ENCODE measurements at places on chromosomes 1 and 21.

DNA sequence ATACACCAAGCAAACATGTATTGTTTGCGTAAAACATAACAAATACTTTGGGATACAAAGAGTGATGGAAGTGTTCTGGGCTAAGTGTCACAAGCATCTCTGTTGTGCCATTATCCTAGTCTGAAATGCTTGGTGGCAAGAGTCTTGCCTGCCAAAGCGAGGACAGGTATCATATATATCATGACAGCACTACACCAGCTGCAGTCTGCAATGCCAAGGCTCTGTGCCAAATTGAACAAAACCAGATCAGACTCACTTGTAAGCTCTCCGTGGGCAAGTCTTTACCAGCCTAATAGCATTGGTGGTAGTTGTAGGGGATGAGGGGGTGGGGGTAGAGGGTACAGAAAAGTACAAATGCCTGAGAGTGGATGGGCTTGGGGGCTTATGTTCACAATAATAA lies 119.2 kb downstream of the RWDD3 start:
- DNase-seq: no peak

- no peak for DNase-seq
Measured at GRCh38 chr1:189681252-189681919, 796.3 kb downstream of the BRINP3 start.

DNA sequence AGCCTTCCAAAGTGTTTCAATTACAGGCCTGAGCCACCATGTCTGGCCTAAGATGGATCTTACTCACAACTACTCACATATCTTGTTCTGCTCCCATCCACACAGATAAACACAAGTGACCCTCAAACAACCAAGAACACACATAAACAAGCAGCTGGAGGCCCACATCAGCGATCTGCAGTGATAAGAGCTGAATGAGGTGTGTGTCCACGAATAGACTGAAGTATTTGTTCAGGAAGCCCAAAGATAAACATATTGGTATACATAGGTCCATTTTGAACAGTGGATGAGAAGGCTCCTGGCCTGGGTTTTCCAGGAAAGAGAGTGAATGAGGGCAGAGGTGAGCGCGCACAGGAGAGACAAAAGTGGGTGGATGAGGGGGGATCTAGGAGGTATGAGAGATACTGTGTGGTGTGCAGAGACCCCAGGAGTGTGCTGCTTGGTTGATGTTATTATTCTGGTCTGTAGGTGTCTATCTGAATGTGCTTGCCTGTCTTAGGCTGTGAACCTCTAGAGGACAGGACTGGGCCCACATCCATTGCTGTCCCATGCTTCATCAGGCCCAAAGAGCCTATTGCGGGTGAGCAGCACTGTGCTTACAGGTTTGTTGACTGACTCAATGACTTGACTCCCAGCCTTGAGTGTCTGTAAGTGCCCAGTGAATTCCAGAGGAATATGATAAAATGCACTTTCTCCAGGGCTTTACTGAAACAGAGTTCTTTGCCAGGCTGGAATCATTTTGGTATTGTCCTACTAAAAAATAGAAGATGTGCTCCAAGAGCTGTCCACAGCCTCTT lies 79.9 kb upstream of the ATP1A1 start:
- DNase-seq: no peak

DNA sequence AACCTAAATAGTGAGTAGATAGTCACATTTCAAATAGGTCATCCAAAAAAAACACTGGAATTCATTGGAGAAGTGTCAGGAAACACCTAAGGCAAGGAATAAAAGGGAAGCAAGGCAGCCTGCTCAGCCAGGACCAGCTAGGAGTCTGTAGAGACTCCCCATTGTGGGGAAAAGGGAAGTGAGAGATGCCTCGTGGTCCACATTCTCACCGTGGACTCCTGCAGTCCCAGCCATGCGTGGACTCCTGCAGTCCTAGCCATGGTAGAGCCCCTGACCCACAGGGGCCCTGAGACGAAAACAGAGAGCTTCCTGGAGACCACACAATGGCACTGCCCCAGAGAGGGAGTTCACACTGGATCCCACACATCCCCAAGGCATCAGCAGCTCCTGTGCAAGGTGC lies 97.5 kb downstream of the LRIG2 start:
- DNase-seq: no peak

DNA sequence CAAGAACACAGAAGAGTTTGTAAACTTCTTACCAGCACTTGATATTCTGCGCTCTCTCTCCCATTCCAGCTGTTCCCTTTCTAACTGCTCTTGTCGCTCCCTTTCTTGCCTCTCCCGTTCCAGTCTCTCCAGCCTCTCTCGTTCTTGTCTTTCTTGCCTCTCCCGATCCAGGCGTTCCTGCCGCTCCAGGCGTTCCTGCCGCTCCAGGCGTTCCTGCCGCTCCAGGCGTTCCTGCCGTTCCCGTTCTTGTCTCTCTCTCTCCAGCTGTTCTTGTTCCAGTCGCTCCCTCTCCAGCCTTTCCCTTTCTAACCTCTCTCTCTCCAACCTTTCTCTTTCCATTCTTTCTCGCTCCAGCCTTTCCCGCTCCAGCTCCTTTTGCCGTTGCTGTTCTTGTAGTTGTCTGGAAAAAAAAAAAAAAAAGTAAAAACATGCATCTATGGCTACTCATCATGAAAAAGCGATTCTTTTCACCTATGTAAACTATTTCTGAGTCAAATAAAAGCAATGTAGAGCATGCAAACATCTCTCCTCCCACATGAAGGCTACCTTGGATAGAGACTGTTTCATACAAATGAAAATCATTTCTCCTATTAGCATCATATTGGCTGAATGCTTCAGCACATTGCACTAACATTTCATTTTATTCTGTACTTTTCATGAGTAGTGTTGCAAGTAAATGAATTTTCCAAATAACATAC lies 91.5 kb upstream of the LBR start:
- no peak for DNase-seq

DNA sequence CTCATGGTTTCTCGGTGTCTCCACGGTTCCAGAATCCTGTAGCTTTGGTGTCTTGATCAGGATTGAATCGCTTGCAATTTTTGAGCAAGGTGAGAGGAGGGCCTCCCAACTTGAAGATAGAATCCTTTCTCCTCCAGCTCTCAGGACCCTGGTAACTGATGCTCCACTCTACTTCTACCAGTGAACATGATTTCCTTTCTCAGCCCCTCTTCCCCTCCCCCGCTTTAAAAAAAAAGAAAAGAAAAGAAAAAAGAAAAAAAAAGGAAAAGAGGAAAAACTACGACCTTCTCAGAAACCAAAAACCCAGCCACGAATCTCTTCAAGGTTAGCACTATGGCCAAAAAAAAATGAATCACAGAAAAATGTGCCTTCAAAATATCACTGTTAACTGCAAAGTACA lies 1.2 kb downstream of the ARHGEF11 start:
- no peak for DNase-seq

- no peak for DNase-seq
Measured at GRCh38 chr1:233732206-233732605, 118.3 kb downstream of the KCNK1 start.

GRCh38 chr1:84598846-84599741 lies 24.9 kb upstream of the CTBS start:
- no peak for DNase-seq

DNA sequence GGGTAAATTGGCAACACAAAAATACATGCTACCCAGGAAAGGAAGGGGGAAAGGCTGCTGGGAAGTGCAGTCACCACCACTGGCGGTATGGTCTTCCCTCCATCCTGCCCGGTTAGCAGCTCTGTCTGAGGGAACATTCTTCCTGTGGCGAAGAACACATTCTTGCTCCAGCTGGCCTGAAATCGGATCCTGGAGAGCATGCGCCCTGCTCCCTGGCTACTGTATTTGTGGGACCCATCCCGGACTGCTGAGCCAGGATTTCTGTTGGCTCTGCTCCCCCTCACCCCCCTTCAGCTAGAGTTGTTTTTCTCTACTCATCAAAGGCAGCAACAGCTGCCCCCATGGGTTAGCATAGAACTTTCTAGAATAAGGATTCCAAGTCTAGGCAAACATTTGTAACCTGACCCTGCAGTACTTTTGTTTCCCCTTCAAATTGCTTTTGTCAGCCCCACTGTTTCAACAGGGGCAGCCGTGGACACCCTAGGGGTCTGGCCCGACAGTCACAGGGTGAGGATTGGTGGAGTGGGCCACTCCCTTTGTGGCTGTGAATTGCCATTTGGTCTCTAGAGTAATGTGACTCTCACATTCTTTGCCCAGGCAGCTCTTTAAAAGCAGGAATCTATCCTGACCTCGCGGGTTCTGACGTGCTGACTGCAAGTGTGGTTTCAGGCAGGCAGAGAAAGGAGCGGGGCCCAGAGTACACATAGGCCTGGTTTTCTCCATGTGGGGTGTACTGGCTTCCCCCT lies 157.7 kb downstream of the TOMM20 start:
- DNase-seq: no peak

DNA sequence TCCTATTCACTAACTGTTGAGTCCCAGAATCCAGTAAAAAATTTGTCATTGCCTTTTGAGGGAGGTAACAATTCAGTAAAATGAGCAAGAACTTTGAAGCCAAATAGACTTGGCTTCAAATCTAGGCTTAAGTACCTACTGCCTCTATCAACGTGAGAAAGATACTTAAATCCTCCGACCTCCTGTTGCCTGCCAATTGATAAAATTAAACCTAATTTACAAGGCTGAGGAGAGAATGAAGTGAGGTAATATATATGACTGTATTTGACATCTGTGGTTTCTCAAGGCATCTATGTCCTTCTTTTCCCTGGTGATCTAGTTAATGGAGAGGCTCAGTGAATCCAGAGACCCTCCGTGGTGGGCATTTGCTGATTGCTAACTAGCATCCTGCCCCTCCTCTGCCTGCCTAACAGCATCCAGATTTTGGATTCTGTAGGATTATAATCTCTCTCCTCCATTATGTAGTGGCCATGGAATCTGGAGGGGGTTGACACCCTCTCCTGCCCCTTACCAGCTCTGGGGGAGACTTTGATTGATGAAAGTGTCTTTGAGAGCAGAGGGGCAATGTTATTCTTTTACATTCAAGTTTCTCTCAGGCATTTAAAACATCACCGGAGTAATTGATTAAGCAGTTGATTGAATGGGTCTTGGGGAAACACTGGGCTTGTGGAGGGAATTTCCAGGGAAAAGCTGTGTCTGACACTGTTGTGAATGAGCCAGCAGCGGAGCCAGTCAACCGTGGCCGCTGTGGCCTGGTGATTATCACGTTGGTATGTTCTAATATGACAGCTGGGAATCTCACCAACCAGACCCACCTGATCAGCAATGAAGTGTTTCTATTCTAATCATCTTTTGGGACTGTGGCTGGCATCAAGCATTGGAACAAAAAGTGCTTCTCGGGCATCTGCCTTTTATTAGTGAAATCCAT lies 140.7 kb upstream of the FAM78B start:
- DNase-seq: no peak

- DNase-seq: no peak
Measured at GRCh38 chr1:147509786-147510395, 31.4 kb upstream of the BCL9 start.

DNA sequence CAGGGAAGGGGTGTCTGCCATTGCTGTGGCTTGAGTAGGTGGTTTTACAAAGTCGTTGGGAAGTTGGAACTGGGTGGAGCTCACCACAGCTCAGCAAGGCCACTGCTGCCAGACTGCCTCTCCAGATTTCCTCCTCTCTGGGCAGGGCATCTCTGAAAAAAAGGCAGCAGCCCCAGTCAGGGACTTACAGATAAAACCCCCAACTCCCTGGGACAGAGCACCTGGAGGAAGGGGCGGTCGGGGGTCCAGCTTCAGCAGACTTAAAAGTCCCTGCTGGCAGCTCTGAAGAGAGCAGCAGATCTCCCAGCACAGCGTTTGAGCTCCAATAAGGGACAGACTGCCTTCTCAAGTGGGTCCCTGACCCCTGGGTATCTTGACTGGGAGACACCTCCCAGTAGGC lies 124.2 kb downstream of the LHX8 start:
- DNase-seq: no peak

- no peak for DNase-seq
Measured at GRCh38 chr1:96291468-96291867, 430.1 kb upstream of the PTBP2 start.

- no peak for DNase-seq
Measured at GRCh38 chr1:81550753-81551152, 250.0 kb upstream of the ADGRL2 start.

- DNase-seq: no peak
Measured at GRCh38 chr1:87759421-87760087, 430.9 kb downstream of the LMO4 start.

GRCh38 chr1:158689110-158689509 lies 2.6 kb upstream of the SPTA1 start:
- DNase-seq: no peak

DNA sequence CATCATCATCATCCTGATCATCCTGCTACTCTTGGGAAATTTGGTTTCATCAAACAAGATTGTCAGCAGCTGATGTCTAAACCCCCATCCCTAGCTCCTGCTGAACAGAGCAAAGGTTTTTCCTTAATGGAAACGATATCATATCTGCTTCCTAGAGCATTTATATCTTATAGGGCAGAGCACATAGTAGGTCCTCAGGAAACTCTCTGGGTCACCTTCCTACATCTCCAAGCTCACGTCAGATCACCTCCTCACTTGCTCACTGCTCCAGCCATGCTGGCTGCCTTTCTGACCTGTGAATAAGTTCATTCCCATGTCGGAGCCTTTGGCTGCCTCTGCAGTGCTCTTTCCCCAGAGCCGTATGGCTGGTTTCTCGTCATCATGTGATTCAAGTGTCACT lies 10.4 kb downstream of the FBXO2 start:
- DNase-seq: no peak

Data from activated T-cell treated with anti-CD3 and anti-CD28 coated beads for 1 hour (primary cell).